ENCODE measurements at places on chromosomes 6 and 20.

GRCh38 chr20:57289391-57290177, 23.1 kb upstream of the BMP7 start:
- DNase-seq = no peak

- DNase-seq = no peak
Measured at GRCh38 chr6:133184798-133185372, 56.3 kb upstream of the EYA4 start.

GRCh38 chr20:51695574-51696303, 72.5 kb downstream of the ATP9A start:
- no peak for DNase-seq

- DNase-seq = no peak
Measured at GRCh38 chr6:56953597-56954402, 1.1 kb upstream of the BEND6 start.

- DNase-seq = no peak
Measured at GRCh38 chr6:94372229-94372628, 952.9 kb upstream of the EPHA7 start.

- no peak for DNase-seq
Measured at GRCh38 chr6:135066806-135067205, 12.2 kb upstream of the HBS1L start.

DNA sequence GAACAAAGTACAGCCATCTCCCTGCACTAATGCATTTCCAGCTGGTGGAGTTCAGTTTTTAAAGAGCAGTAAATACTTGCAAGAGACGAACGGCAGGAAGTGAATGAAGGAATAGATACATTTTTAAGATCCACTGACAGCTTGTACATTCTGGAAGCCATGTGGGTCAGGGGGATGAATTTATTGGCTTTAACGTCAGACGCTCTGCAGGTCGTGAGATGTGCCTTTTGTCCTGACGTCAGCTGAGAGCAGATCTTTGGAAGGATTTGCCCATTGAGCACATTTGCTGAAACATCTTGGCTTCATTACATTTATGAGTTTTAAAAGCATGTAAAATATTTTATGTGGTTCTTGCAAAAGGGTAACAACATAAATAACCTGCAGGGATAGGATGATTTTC, 29.5 kb upstream of the SALL4 start:
- DNase-seq = no peak

- DNase-seq = no peak
Measured at GRCh38 chr6:46186583-46186982, 15.8 kb upstream of the ENPP5 start.

GRCh38 chr6:125832391-125833117, 41.8 kb downstream of the NCOA7 start:
- no peak for DNase-seq

DNA sequence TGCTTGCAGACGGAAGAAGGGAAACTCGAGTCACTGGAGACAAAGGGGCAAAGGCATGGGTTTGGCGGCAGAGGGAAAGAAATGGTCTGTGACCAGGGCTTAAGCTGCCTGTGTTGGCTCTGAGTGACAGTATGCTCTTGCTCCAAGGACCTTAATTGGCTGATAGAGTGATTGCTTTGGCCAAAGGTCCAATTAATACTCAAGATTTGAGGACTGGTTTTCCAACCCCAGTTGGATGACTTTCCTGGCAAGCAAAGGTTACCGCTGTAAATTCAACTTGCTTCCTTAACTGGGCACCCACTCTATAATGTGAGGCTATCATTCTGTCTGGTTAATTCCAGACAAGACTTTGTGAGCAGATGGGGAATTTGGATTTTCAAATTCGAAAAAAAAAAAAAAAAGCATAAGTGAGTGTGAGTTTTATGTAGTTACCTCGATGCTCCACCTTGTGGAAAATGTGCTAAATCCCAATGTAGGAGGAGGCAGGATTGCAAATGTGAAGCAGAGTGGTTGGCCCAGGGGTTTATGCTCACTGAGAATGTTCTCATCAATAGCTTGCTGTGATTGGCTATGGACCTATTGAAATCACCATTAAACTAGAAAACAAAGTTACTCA, 150.7 kb upstream of the GMDS start:
- no peak for DNase-seq

DNA sequence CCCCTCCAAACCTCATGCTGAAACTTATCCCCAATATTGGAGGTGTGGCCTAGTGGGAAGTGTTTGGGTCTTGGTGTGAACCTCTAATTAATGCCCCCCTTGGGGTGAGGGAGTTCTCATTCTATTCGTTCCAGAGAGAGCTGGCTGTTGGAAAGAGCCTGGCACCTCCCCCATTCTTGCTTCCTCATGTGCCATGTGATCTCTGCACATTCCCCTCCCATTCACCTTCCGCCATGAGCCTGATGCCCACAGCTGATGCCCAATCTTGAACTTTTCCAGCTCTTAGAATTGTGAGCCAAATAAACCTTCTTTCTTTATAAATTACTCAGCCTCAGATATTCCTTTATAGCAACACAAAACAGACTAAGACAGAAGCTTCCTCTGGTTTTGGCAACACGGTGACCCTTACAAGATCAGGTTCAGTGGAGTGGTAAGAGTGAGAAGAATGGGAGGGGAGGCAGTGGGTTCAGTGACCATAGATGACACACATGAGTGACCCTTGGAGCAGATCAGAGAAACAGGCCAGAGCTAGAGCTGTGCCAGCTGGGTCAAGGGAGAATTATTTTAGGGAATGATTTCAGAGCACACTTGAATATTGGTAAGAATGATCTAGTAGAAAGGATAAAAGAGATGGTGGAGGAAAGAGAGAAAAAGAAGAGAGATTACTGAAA, 176.4 kb downstream of the LY86 start:
- DNase-seq = no peak

GRCh38 chr6:138450445-138450844, 46.4 kb downstream of the HEBP2 start:
- no peak for DNase-seq

DNA sequence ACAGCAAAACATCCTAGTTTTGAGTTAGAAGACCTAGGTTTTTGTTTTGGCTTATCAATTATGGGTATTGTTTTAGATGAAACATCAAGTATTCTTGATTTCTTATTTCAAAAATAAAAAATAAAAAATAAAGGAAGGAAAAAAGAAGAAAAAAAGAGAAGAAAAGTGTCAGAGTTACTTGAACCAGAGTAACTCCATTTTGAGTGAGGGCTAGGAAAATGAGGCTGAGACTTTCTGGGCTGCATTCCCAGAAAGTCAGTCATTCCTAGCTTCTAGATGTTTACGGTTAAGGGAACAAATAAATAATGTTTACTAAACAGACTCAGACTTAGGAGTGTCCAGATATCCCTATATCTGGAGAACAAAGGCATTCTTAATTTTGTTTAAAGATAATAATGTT, 45.3 kb upstream of the HFE start:
- no peak for DNase-seq

DNA sequence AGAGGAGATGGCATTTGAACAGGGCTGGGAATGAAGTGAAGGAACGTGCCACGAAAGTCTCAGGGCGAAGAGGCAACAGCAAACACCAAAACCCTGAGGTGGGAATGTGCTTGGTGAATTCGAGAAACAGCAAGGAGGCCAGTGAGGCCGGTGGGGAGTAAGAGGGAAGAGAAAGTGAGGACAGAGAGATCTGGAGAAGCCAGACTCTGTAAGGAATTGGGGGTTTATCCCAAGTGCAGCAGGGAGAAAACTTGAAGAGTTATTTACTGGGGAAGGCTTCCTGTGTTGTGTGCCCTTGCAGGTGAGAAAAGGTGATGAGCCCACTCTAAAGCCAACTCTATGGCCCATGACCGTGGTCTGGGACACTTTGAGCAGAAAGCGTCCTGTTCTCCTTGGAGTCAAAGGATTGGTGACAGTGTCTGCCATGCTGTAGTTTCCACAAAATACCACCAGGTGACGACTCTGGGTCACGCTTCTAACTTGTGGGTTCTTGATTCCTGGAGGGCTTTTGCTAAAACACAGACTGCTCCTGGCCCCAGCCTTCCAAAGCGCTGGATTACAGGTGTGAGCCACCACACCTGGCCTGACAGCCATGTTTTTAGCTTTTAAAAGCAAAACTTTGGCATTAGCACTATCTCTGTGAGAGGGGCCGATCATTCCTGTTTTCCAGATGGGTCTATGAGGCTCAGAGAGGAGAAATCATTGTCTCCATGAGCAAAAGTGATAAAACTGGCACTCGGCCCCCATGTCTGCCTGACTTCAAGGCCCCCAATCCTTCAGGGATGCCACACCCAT, 18.0 kb upstream of the CSNK2A1 start:
- DNase-seq = peak; percentile 52

DNA sequence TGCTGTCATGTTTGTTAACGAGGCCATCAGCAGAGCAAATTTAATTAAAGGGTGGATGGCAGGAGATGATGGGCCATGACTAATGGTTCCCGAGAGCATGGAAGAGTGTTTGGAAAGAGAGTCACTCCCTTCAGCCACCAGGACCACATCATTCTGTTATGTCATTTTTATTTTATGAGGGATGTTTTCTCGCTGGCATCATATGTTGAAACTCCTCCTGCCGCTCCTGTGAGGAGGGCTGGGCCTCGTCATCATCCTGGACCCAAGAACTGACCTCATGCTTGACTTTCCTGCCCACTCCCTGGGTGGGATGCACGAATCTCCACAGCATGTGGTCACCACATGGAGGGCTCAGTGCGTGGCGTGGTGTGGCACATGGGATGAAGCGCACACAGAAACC, 86.4 kb upstream of the FRMD1 start:
- no peak for DNase-seq

GRCh38 chr20:47622118-47622665, 120.5 kb downstream of the NCOA3 start:
- no peak for DNase-seq

DNA sequence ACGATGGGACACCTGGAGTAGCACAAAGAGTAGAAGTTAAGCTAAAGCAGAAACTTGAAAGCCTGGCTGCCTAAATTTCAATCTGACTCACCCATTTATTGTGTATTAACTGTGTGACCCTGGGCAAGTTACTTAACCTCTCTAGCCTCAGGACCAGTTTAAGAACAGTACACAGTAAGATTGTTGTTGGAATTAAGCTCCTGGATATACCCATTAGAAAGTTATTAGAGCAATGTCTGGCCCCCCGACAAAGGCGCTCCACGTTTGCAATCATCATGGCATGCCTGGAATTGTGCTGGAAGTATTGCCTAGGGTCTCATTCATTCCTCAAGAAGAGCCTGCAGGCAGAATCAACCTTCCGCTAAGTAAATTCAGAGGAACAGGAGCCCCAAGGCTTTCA, 1.4 kb downstream of the SDC4 start:
- no peak for DNase-seq

- DNase-seq = no peak
Measured at GRCh38 chr6:168117942-168118341, 38.9 kb upstream of the FRMD1 start.

DNA sequence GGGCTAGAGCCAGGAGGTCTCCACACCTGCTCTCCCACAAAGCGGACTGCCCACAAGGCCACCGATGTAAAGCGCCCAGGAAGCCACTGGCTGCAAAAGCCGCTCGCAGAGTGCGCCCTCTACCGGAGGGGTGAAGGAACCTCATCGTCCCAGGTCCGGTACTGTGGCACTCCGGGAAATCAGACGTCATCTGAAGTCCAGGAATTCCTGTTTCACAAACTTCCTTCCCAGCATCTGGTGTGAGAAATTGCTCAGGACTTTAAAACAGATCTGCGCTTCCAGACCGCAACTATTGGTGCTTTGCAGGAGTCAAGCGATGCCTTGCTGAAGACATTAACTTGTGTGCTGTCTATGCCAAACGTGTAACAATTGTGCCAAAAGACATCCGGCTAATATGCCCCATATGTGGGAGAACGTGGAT, 115.1 kb upstream of the ARID1B start:
- DNase-seq = no peak

DNA sequence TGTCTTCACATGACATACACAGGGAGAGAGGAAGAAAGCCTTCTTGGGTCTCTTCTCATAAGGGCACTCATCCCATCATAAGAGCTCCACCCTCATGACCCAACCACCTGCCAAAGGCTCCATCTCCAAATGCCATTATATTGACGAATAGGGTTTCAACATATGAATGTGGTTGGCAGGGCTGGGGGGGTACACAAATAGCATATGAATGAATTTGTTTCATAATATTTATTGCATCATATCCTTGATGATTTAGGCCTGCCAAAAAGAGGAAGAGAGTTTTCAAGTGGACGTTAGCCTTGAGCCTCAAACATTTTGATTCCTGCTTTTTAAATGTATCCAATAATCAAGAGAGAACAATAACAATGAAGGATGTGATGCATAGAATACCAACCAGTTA, 26.2 kb upstream of the OPRM1 start:
- no peak for DNase-seq

DNA sequence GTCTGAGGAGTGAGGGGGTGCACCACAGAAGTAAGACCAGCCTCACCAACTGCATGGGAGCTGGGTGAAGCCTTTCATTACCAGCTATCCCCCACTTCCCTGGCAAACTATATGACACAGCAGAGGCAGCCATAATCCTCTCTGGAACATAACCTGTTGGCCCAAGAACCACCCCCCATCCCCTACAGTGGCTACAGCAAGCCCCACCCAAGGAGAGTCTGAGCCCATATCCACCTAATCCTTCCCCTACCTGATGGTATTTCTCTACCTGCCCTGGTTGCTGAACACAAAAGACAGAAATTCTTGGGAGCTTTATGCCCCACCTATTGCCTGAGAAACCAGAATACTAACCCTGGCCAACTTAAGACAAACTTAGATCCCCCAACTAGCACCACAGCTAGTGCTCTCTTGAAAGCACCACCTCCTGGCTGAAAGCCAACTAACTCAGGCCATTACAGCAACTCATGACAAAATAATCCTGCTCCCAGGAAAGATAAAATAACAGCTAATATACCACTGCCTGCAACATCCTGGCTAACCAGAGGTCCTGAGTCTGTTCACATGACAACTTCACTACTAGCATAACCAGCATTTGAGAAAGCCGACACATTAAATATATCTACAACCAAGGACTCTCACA, 11.2 kb downstream of the RNGTT start:
- DNase-seq = no peak

DNA sequence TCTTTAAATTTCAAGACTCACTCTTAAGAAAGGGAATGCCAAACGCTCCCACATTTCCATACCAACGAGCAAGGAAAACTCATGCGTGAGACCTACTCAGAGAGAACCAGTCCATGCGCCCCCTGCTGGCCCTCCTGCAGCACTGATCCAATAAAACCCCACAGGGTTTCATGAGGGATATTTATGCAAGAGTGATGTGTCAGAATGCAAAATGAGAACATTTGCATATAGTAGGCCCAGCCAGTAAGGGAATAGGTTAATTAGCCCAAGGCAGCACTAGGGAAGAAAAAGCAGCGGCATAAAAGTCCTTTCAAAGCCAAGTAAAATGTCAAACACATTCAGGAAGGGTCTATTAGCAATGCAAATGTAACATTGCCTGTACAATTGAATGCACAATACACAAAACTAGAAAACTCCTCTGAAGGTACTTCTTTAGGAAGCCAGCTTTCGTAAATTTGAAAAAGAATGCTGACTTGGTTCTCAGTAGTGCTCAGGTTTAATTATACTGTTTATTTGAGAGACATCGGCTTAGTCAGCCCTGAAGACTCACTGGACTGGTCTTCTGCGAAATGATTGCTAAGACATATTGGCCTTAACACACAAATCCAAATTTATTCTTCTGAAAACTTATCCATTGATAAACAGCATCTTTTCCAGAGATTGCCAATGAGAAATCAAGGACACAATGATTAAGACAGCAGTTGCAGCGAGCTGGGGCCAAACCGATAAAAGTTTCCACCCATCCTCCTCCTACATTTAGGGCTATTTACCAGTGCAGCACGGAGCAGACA, 93.2 kb downstream of the GMPR start:
- DNase-seq = peak; percentile 82
